Cortex of kidney (tissue), 1 donor: ENCODE measurements at places on chromosomes 2 and 18.

GRCh38 chr18:13877157-13877556 is 38.2 kb downstream of the MC2R start:
- no peak for DNase-seq

DNA sequence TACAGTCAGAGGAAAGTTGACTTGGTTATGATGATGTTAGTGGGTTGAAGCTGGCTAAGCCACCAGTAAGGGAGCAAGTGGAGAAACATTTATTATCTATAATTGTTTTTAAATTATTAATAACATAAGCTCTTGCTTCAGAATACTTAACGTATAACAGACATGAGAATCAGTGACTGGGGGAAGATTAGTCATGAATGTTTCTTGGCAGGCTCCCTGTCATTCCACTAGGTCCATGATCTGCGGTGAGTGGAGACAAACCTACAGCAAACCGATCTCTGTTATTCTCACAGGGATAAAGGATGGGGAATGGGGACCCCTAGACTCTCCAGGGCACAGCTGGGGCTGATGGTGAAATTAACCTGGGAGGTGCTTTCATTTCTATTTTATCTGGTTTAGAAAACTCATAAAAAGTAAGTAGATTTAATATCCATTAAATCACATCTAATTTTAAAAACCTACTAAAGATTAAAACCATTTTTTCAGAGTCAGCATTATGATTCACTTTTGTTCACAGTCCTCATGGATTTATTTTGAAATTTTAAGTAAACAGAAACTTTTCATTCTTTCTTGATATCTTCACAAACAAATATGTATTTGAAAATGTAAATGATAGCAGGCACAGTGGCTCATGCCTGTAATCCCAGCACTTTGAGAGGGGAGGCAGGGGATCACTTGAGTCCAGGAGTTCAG is 420.3 kb downstream of the PTPRM start:
- no peak for DNase-seq

DNA sequence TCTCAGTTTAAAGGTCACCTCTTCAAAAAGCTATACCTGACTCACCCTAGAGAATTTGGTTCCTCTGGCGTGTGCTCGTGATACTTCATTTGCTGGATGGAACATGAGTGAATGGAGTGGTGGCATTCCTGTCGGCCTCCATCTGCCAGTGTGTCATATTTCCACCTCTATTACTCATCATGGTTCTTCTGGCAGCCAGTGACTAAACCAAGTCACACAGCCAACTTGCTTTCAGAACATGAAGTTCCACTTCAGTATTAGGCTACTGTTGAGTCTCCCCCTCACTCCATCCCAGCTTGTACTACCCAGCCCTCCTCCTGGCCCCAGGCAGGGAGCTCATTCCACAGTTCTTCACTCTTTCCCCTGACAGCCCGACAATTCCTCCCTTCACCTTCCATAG is 169.8 kb downstream of the MREG start:
- DNase-seq = no peak

GRCh38 chr2:24721470-24721869 is 71.7 kb downstream of the PTRHD1 start:
- DNase-seq = no peak

DNA sequence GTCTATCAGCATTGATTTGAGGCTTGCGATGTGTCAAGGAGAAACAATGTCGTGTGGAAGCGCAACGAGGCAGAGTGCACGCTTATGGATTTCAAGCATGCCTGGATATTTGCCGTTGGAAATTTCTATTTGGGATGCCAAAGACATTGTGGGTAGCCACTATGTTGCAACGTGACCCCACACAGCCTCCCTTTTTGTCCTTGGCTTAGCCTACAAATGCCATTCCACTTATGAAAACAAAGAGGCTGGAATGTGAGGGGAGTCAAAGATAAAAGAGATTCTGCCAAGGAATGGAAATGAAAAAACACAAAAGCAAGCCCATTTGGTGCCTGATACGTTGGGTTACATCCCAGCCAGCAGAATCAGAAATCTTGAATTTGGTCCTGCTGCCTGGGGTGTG is 721.2 kb downstream of the GALR1 start:
- no peak for DNase-seq

DNA sequence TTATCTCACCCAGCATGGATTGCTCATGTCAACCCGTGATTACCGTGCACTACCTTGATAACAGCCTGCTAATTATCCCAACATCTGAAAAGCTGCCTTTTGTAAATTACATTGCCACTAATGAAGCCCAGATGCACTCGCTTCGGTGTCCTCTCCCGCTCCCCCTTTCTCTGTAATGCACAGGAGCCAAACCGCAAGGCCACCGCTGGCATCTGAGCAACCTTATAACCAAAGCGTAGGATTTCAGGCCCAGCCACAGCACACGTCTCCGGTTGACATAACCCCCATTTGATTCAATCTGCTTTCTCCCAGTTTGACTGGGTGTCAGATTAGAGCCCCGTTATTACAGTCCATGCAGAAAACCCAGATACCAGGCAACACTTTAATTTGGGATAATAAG is 341.2 kb downstream of the ALK start:
- no peak for DNase-seq

- no peak for DNase-seq
Measured at GRCh38 chr2:102434655-102435381, 11.9 kb downstream of the IL18RAP start.

- no peak for DNase-seq
Measured at GRCh38 chr2:138291805-138292204, 209.8 kb upstream of the SPOPL start.

DNA sequence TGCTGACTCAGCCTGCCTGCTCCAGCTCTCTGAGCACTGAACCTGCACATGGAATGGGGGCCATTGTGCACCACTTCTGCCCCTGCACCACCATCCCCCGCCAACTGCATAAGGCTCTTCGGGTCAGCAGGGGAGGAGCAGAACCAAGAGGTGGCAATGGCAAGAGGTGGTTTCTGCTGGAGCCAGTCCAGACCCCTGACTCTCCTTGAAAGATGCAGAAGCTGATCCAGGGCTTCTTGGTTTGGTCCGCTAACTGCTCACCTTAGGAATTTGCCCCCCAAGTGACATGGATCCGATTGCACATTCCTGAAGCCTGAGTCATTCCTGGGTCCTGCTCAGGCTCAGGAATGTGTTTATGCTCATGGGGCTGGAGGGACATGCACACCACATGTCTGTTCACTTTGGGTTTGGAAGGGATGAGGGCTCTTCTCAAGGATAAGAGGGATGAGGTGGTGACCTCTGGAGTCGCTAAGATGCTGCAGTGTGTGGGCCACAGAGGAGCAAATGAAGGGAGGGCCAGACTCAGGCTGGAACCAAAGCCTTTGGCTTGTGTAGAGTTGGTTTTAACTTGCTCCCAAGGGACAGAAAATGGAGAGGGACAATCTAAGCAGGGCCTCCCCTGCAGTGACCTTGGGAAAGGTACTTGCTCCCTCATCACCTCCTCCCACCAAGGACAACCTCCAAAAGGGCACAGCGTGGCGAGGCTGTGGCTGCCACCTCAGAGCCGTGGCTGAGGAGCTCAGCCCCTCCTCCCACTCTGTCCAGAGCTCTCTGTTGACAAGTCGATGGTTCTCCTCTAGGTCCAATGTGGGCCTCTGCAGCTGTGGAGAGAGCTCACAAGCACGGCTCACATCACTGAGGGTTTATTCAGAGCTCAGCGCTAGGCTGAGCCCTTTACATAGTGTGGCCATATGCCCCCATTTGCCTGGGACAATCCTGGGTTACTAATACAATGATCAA is 66.2 kb downstream of the HS1BP3 start:
- DNase-seq = no peak

GRCh38 chr2:63790906-63791305 is 50.8 kb upstream of the UGP2 start:
- DNase-seq = no peak

DNA sequence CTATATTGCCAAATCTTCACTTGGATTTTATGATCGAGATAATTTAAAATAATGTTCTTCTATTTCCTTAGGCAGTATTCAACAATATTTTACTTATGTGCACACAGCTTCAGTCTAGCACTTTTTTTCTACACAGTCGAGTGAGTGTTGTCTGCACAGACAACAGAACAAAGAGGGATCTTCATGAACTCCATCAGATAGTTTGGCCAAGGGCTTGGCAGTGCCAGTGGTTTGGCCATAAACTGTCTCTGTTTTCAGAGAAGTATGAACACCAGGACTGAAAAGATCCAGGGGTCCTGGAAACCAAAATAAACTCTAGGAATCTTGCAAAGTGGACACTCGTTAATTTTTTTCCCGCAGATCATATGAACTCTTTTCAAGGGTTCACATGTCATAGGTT is 547.3 kb downstream of the PLCL1 start:
- no peak for DNase-seq

GRCh38 chr18:78818495-78818894 is 161.1 kb upstream of the SALL3 start:
- no peak for DNase-seq

GRCh38 chr2:2536416-2537056 is 205.5 kb upstream of the MYT1L start:
- DNase-seq = no peak

DNA sequence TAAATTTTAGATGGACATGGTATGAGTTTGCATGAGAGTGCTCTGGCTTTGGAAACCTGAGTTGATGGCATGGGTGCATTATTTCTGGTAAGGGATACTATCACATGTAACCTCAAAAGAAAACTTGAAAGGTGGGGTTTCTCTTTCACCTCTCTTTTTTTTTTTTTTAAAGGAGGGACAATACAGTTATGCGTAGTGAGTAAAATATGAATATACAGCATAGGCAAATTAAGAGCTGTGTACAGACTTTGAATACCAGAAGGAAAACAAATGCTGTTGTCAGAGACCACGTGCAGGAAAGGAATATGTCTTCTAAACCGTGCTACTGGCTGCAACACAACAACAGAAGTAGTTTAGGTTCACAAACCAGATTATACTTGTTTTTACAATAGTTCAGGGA is 82.1 kb downstream of the MAP4K4 start:
- DNase-seq = no peak

GRCh38 chr18:47754311-47755101 is 176.0 kb downstream of the SMAD2 start:
- no peak for DNase-seq

GRCh38 chr2:9255416-9255815 is 48.8 kb downstream of the ASAP2 start:
- no peak for DNase-seq

DNA sequence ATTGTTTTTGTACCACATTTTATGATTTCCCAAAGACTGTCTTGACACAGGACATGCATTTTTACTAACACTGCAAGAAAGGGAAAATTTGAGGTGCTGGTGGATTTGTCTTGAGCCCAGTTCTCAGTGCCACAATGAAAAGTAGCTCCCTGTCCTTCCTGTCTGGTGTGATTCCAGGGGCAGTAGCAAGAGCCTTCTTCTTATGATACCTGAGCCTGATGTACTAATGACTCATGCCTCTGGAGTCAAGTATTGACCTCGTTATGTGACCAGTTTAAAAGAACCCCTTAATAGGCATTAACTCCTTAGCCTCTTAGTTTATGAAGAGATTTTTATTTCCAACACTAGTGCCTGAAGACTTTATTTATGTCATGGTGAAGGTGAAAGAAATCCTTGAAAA is 728.6 kb downstream of the SLC4A3 start:
- DNase-seq = no peak

GRCh38 chr2:233414777-233415570 is 60.7 kb downstream of the DGKD start:
- DNase-seq = no peak

DNA sequence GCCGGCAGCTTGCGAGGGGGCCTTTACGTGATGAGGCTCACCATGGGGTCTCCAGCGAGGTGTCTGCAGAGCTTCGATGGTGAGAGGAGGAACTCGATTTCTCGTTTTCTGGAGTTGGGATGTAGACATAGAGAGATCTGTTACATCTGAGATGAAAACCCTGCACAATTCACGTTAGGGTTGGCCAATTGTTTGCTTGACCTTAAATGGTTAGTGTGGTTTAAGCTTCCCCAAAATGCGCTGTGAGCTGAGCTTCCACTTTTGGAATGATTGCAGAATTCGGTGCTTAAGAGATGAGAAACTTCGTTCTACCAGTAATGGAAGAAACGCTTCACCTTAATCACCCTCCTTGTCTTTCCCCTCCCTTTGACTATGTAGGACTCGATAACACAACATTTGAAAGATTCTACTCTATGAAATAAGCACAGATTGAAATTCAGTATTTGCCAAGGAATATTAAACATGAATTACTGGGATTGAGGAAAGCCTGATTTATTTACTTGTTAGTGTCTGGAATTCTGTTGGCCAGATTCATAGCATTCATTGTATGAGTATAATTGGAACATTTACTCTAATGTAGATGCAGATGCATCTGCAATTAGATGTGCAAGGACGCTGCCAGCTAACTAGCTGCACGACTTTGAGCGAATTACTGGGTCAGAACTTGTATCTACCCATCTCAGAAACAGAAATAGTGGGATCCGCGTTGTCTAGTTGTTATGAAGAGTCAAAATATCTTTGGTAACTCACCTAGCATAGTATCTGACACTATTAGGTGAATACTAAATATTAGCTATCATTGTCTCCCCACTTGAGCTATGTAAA is 1.6 kb upstream of the KLF7 start:
- DNase-seq = no peak

- no peak for DNase-seq
Measured at GRCh38 chr2:225779829-225780228, 380.3 kb downstream of the NYAP2 start.

DNA sequence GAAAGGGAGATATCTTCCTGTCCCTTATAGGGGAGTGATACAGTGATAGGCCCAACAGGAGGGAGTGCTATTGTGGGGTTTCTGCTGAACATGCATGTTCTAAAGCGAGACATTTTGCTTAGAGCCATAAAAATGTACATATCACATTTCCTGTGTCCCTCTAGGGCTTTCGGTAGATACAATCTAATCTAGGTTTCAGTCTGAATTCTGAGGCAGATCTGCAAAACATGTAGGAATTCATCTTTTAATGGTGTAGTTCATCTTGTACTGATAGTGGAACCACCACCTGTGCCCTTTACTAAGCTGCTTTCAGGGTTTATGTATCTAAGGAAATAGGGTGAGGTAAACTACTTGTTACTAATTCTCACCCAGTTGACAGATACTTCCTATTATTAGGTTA is 73.8 kb downstream of the SPTBN1 start:
- no peak for DNase-seq

GRCh38 chr18:78764544-78764943 is 215.1 kb upstream of the SALL3 start:
- no peak for DNase-seq

GRCh38 chr2:12717191-12718014 is 667 bp downstream of the TRIB2 start:
- DNase-seq = no peak

- no peak for DNase-seq
Measured at GRCh38 chr2:16226943-16227664, 286.8 kb downstream of the MYCN start.

DNA sequence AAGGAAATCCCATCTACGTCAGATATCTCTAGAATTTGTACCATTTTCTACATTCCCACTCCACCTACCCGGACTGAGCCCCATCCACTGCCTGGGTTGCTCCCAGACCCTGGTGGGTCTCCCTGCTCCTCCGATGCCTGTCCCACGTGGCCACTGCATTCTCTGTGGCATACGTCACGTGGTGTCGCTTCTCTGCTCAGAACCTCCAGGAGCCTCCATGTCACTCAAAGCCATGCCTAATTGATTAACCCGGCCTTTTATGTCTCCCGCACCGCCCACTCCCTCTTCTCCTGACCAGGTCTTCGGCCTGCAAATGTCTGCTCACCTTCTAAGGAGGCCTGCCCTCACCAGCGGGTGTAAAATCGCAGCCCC is 176.6 kb downstream of the HDAC4 start:
- DNase-seq = no peak
